ENCODE measurements at places on chromosomes 2 and 18.

- DNase-seq = no peak
Observed at GRCh38 chr2:214577769-214578168, 166.9 kb downstream of the VWC2L start.

DNA sequence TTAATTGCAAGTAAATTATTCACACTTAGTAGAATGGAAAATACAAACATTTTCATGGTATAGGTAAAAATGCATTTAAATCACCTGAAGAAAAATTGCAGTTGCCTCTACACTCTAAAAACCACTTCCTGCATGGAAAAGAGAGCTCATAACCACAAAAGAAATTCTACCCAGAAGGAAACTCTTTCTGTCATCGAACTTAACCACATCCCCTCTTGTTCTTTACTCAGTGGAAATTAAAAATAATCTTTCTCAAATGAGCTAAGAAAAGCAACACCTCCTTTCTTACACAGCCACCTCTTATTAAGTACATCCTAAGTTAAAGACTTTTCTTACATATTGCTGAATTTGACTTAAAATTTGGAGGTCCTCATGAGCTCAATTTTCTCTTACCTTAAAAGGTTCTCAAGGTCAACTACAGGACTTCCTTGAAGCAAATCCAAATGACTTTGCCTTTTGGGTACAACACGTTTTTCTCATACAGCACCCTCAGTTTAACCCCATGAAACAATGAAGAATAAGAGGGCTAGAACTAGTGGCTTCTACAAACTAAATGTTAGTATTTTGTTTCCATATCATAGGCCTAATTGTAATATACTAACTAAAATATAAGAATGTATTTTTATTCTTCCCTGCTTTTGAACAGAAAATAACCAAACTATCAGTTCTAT is 109.1 kb upstream of the CRIM1 start:
- DNase-seq = no peak

GRCh38 chr2:37851828-37852584 is 73.1 kb upstream of the RMDN2 start:
- DNase-seq = no peak

GRCh38 chr18:28175150-28175929 is 1.6 kb downstream of the CDH2 start:
- no peak for DNase-seq

DNA sequence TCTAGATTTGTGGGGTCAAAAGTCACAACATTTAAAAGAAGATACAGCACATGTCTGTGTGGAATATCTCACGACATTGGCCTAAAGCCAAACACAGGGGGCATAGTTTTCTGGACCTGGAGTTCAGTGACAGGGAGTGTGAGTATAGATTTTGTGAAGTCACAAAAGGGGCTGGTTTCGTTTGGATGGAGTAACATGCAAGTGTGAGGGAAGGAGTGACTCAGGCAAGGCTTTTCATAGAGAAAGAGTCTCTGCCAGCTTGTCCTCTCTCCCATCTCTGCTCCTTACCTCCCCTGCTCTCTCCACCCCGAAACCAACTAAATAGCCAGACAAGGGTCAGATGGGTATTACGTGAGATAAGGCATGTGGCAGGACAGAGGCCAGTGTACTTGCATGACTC is 3.7 kb upstream of the EPAS1 start:
- DNase-seq = no peak

- no peak for DNase-seq
Observed at GRCh38 chr2:140128909-140129308, 1348.7 kb upstream of the NXPH2 start.

DNA sequence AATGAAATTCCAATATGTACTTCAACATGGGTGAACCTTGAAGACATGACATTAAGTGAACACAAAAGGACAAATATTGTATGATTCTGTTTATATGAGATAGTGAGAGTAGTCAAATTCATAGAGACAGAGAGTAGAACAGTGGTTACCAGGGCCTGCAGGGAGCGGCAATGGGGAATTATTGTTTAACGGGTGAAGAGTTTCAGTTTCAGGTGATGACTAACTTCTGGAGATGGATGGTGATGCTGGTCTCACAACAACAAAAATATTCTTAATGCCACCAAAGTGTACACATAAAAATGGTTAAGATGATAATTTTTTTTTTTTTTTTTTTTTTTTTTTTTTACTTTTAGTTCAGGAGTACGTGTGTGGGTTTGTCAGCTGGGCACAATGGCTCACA is 109.4 kb upstream of the TMEM200C start:
- DNase-seq = no peak

Data from stimulated activated CD4-positive, alpha-beta T cell treated with anti-CD3 and anti-CD28 coated beads, TNF-alpha, amount 100 ng/mL, for 1 hour (primary cell).